ENCODE measurements at places on chromosomes 12 and 14. TPM values are rescaled to one million over a fixed set of nuclear protein-coding genes. Genes with fewer than 3 reads are reported as not detected.

DNA sequence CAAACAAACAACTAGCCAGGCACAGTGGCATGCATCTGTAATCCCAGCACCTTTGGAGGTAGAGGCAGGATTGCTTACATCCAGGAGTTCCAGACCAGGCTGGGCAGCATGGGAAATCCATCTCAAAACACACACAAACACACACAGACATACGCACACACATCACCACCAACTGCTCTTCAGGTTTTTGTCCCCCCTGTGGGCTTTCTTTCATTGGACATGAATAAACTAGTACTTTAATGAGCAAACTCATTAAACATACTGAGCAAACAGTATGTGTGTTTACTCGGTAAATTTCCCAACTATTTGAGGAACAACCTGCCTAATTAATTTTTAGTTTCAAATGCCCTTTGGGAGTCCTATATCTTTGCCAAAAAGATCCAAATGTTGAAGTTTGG, 10.1 kb upstream of the RASSF3 start:
- no peak overlapping the region for H3K4me3 ChIP-seq
- no peaks in the 10 kb centered on the region for H3K36me3 ChIP-seq

GRCh38 chr14:55913324-55914025, 204.7 kb upstream of the PELI2 start:
- no peak overlapping the region for H3K27ac ChIP-seq
- H3K27me3 ChIP-seq, result peaks cover 2% of the 10 kb centered on the region
- no peaks in the 10 kb centered on the region for H3K4me1 ChIP-seq
- H3K4me3 ChIP-seq, result no peak overlapping the region
- DNase-seq, result no peak

DNA sequence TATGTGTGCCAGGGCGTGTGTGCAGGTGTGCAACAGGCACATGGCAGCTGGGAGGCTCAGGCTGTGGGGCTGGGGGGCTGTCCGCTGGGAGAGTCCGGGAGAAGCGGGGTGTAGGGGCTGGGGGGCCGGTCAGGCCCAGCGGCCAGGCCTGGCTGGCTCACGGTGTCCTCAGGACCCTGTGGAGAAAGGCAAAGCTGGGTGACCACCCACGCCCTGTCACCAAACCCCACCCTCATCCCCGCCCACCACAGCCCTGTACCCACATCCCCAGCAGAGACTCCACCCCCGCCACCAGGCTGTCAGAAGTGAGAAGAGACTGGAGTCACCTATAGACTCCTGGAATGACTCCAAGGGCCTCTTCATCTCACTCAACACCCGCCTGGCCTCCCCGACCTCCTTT, 85.3 kb downstream of the SCARB1 start:
- H3K36me3 ChIP-seq, result peaks cover 3% of the 10 kb centered on the region
- H3K27ac ChIP-seq, result no peak overlapping the region
- no peaks in the 10 kb centered on the region for H3K4me1 ChIP-seq
- H3K4me3 ChIP-seq, result no peak overlapping the region
- H3K27me3 ChIP-seq, result no peaks in the 10 kb centered on the region

GRCh38 chr12:4444031-4444430, 1.6 kb downstream of the FGF6 start:
- no peak overlapping the region for H3K27ac ChIP-seq
- H3K36me3 ChIP-seq, result no peaks in the 10 kb centered on the region
- H3K27me3 ChIP-seq, result no peaks in the 10 kb centered on the region
- H3K4me1 ChIP-seq, result no peaks in the 10 kb centered on the region
- H3K4me3 ChIP-seq, result no peak overlapping the region
- DNase-seq, result no peak

- H3K4me1 ChIP-seq, result peaks cover 3% of the 10 kb centered on the region
- no peak for DNase-seq
- H3K36me3 ChIP-seq, result peaks cover 5% of the 10 kb centered on the region
- no peaks in the 10 kb centered on the region for H3K27me3 ChIP-seq
- H3K4me3 ChIP-seq, result no peak overlapping the region
These were observed 76.7 kb downstream of the MED13L start for GRCh38 chr12:116200812-116201211.

GRCh38 chr14:88695870-88696269, 96.9 kb downstream of the EML5 start:
- H3K36me3 ChIP-seq, result no peaks in the 10 kb centered on the region
- H3K4me3 ChIP-seq, result no peak overlapping the region
- H3K27ac ChIP-seq, result no peak overlapping the region
- no peak for DNase-seq
- no peaks in the 10 kb centered on the region for H3K27me3 ChIP-seq

- H3K4me3 ChIP-seq, result peak overlapping the region; percentile 98
- H3K27ac ChIP-seq, result no peak overlapping the region
- DNase-seq, result no peak
These were observed 1.9 kb downstream of the SLC25A3 start for GRCh38 chr12:98595243-98595988.

GRCh38 chr12:49990273-49990672, 17.5 kb downstream of the AQP6 start:
- H3K27ac ChIP-seq, result no peak overlapping the region
- H3K36me3 ChIP-seq, result peaks cover 51% of the 10 kb centered on the region
- DNase-seq, result no peak

- DNase-seq, result no peak
- no peaks in the 10 kb centered on the region for H3K27me3 ChIP-seq
- no peak overlapping the region for H3K27ac ChIP-seq
- H3K4me3 ChIP-seq, result no peak overlapping the region
- H3K36me3 ChIP-seq, result peaks cover 42% of the 10 kb centered on the region
- H3K4me1 ChIP-seq, result no peaks in the 10 kb centered on the region
These were observed 37.7 kb downstream of the TRAFD1 start for GRCh38 chr12:112163056-112163455.

Gene FGF6
- total RNA-seq, result not detected

Gene NUAK1
- 2.1 TPM for total RNA-seq

Gene SPTB
- 1.8 TPM for total RNA-seq

Gene FKBP11
- total RNA-seq, result 8.3 TPM

Gene KRT2
- total RNA-seq, result 3.6 TPM

Gene FAM181A
- total RNA-seq, result not detected

All from thymus (tissue), 14 donors.